ENCODE measurements at places on chromosomes 2 and 18. TPM values are rescaled to one million over a fixed set of nuclear protein-coding genes. Genes with fewer than 3 reads are reported as not detected.

GRCh38 chr2:145759228-145759915 is 1239.5 kb upstream of the ZEB2 start:
- no peak for DNase-seq

- DNase-seq, result no peak
Measured at GRCh38 chr2:191215230-191215629, 30.0 kb upstream of the MYO1B start.

DNA sequence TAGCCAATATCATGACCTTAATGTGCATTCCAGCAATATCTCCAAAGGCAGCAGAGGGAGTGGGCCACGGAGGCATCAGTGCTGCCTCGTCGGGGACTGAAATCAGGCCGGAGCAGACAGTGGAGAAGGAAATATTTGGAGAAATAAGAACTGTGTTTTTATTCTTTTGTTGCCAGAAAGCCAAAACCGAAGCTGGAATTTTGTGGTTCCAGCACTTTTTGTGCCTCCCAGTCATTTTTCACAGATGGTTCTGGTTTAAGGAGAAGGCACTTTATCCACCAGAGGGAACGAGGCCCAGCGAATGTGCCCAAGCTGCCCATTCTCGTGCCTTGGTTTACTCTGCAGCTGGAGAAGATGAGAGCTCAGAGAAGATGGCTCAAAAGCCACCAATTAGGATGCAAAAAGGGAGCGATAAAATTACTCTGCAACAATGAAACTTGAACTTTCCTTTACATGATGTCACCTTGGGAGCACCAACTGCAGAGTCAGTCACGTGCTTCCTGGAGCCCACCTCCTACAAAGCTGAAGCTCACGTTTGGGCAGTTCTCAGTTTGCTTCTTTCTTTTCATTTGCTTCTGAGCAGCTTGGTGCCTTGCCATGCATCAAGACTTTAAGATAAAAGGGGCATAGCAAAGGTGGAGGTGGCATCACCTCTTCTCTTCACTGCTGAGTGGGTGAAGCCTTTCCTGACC is 288.7 kb downstream of the LPIN1 start:
- no peak for DNase-seq

DNA sequence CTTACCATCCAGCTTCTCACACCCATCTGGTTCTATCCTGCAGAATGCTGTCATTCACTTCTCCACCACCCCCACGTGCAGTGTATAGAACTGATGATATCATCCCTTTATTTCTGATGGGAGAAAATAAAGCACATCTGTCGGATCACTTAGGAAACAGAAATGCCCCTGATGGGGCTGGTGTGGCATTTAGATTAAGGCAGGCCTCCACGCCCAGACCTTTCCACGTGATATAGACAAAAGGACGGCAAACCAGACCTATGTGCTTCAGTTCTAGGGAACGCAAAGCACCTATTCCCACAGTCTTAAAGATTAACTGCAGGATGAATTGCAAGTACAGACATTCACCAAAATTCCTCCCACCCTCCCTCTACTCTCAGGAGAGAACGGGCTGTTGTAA is 27.6 kb upstream of the CABLES1 start:
- DNase-seq, result no peak

DNA sequence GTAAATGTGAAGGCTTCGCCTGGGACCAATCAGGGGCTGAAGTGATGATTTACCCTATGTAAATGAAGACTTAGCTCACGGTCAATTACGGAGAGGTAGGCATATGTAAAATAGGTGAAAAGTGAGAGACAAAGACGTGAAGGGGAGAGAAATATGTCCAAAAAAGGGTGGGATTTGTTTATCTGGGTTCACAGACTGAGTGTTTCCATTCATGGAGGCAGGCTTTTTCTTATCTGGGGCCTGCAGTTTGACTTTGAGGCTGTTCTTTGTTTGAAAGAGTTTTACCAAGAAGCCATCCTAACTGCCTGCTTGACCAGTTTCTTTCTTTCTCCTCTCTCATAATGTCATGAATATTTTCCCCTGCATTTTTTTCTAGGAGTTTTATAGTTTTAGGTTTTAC is 202.7 kb downstream of the NYAP2 start:
- DNase-seq, result no peak

GRCh38 chr18:45353530-45353929 is 261.7 kb upstream of the SLC14A2 start:
- DNase-seq, result no peak

DNA sequence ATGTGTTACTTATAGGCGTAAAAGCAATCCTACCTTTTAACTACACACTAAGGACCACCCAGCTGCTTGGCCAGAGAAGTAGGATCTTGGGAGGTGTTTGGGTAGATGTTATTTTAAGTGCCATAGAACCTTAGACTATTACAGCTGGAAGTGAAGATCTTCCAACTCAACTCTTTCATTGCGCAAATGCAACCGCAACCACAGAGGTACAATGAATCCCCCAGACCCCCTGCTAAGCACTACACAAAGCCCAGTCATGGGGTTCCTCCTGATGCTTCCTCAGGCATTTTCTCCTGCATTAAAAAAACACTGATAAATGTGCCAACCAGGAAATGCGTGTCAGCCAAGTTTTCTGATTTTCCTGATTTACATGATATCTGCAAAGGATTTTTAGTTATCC is 246.0 kb downstream of the LRRTM1 start:
- DNase-seq, result no peak

CCDC74B gene
- total RNA-seq, result 1.7 TPM

TNS1 gene
- total RNA-seq, result 82.5 TPM

Measured in osteocyte (in vitro differentiated cells).